ENCODE measurements at places on chromosomes 16 and 17. TPM values are rescaled to one million over a fixed set of nuclear protein-coding genes. Genes with fewer than 3 reads are reported as not detected.
A peak's percentile ranks its signal among the peaks of the same experiment; 100 is the strongest.

The PRAC1 gene
- total RNA-seq, result not detected

The PARD6A gene
- 4.3 TPM for total RNA-seq

The KRTAP2-1 gene
- not detected for total RNA-seq

The USH1G gene
- 0.04 TPM for total RNA-seq

The PRSS22 gene
- total RNA-seq, result 0.24 TPM

The EVPLL gene
- total RNA-seq, result 0.07 TPM

The KRT17 gene
- 0.52 TPM for total RNA-seq

GRCh38 chr16:57887711-57888110, 83.2 kb downstream of the CNGB1 start:
- no peaks in the 10 kb centered on the region for H3K36me3 ChIP-seq
- peaks cover 73% of the 10 kb centered on the region for H3K4me1 ChIP-seq
- H3K27me3 ChIP-seq, result peaks cover 2% of the 10 kb centered on the region
- H3K4me3 ChIP-seq, result no peak overlapping the region
- no peak for DNase-seq
- H3K27ac ChIP-seq, result no peak overlapping the region

GRCh38 chr16:65313936-65314626, 192.2 kb upstream of the CDH11 start:
- H3K4me3 ChIP-seq, result no peak overlapping the region
- DNase-seq, result no peak
- H3K27ac ChIP-seq, result no peak overlapping the region
- no peaks in the 10 kb centered on the region for H3K36me3 ChIP-seq
- no peaks in the 10 kb centered on the region for H3K4me1 ChIP-seq

DNA sequence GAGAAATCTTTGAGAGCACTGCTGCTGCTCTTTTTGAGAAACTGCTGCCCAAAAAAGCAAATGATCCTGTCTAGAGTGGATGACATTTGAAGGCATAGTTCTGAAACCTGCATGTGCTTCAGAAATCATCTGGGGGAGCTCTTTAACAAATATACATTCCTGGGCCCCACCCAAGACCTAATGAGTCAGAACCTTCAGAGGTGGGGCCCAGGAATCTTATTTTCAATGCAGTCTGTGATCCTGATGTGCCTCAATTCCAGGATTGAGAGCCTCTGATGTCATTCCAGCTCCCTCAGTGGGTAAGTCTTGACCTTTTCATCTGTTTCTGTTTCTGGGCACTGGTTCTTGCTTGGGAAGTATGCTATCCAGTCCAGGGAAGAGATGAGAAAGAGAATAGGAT, 42.3 kb downstream of the HNF1B start:
- DNase-seq, result no peak
- peaks cover 53% of the 10 kb centered on the region for H3K4me1 ChIP-seq
- no peaks in the 10 kb centered on the region for H3K27me3 ChIP-seq
- no peak overlapping the region for H3K27ac ChIP-seq

DNA sequence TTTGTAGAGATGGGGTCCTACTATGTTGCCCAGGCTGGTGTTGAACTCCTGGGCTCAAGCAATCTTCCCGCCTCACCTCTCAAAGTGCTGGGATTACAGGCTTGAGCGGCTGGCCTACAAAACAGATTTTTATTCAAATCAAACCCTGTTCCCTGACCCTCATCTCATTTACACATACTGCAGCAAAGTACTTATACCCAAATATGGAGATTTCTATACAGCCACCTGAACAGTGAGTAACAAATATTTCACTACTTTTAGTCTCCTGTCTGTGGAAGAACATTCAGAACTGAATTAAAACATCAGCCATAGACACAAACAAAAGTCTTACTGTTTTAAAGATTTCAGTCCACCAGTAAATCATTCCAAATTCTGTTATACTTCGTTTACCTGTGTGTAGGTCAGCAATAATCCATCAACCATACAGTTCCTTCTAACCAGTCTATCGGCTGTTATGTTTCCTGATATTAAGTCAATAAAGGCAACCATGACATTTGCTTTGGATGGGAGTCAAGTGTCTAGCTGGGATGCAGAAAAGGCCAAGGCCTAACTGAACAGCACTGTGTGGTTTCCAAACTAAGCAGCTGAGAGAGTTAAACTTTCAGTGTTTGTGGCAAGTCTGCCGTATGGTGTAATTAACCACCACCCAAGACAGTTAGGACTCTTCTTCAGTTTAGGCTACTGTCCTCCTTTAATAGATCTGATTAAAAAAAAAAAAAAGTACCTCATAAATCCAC, 22.3 kb downstream of the ERN1 start:
- peaks cover 52% of the 10 kb centered on the region for H3K4me1 ChIP-seq
- H3K36me3 ChIP-seq, result peaks cover 2% of the 10 kb centered on the region
- H3K4me3 ChIP-seq, result no peak overlapping the region
- no peak overlapping the region for H3K27ac ChIP-seq
- DNase-seq, result peak; percentile 35

DNA sequence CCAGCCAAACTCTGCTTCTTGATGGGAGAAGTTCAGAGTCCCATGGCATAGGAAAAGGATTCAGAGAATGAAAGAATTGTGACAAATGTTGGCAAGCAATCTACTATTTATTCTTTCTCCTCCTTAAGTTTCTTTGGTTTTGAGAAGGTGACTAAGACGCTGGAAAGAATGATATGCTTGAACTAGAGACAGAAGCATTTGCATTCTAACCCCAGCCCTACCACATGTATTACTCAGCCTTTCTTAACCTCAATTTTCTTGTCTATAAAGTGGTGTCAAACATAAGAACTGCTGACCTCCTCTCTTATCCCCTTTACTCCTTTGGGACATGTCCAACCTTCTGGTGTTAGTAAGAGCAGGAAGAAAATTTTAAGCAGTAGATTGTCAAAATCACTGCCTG, 124.7 kb downstream of the HS3ST2 start:
- H3K27ac ChIP-seq, result no peak overlapping the region
- H3K4me3 ChIP-seq, result no peak overlapping the region
- no peaks in the 10 kb centered on the region for H3K4me1 ChIP-seq
- no peaks in the 10 kb centered on the region for H3K36me3 ChIP-seq
- no peak for DNase-seq
- no peaks in the 10 kb centered on the region for H3K27me3 ChIP-seq

- no peaks in the 10 kb centered on the region for H3K27me3 ChIP-seq
Measured at GRCh38 chr16:61797296-61797795, 238.9 kb downstream of the CDH8 start.

- H3K27me3 ChIP-seq, result peaks cover 4% of the 10 kb centered on the region
- H3K27ac ChIP-seq, result no peak overlapping the region
- peaks cover 54% of the 10 kb centered on the region for H3K4me1 ChIP-seq
Measured at GRCh38 chr17:37770631-37771518, 26.0 kb upstream of the HNF1B start.

DNA sequence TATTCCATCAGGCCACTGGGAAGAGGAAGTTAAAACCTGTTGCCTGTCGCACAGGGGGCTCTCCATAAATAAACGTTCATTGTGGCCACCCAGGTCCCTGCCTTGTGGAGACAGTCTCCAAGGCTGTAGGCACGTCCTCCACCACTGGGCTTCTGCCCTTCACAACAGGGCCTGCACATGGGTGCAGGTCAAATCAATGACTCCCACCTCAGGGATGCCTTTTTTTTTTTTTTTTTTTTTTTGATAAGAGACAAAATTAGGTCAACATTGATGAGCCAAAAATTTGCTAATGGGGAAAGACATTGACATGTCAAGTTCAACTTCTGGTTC, 12.6 kb upstream of the SLC12A3 start:
- H3K36me3 ChIP-seq, result no peaks in the 10 kb centered on the region
- no peak for DNase-seq
- peaks cover 81% of the 10 kb centered on the region for H3K4me1 ChIP-seq
- no peak overlapping the region for H3K4me3 ChIP-seq
- H3K27ac ChIP-seq, result no peak overlapping the region
- no peaks in the 10 kb centered on the region for H3K27me3 ChIP-seq

GRCh38 chr16:75197522-75198134, 9.3 kb downstream of the CTRB2 start:
- no peaks in the 10 kb centered on the region for H3K36me3 ChIP-seq
- peaks cover 25% of the 10 kb centered on the region for H3K4me1 ChIP-seq
- H3K27me3 ChIP-seq, result peaks cover 11% of the 10 kb centered on the region
- DNase-seq, result no peak
- no peak overlapping the region for H3K4me3 ChIP-seq
- no peak overlapping the region for H3K27ac ChIP-seq

- DNase-seq, result no peak
- peaks cover 25% of the 10 kb centered on the region for H3K27me3 ChIP-seq
- no peaks in the 10 kb centered on the region for H3K4me1 ChIP-seq
- no peak overlapping the region for H3K27ac ChIP-seq
- no peaks in the 10 kb centered on the region for H3K36me3 ChIP-seq
Measured at GRCh38 chr16:13829697-13830299, 90.2 kb upstream of the ERCC4 start.

- no peak overlapping the region for H3K27ac ChIP-seq
- H3K36me3 ChIP-seq, result no peaks in the 10 kb centered on the region
- H3K4me1 ChIP-seq, result peaks cover 82% of the 10 kb centered on the region
- no peaks in the 10 kb centered on the region for H3K27me3 ChIP-seq
Measured at GRCh38 chr17:50900383-50900892, 34.3 kb upstream of the TOB1 start.

GRCh38 chr16:69724414-69724873, 1.9 kb downstream of the NQO1 start:
- H3K27ac ChIP-seq, result peak overlapping the region; percentile 87
- H3K36me3 ChIP-seq, result peaks cover 9% of the 10 kb centered on the region
- H3K27me3 ChIP-seq, result no peaks in the 10 kb centered on the region

- H3K27ac ChIP-seq, result peak overlapping the region; percentile 49
- no peaks in the 10 kb centered on the region for H3K27me3 ChIP-seq
- no peaks in the 10 kb centered on the region for H3K36me3 ChIP-seq
- H3K4me1 ChIP-seq, result peaks cover 72% of the 10 kb centered on the region
- DNase-seq, result peak; percentile 27
Measured at GRCh38 chr17:6677158-6677831, 25.7 kb downstream of the C17orf100 start.

DNA sequence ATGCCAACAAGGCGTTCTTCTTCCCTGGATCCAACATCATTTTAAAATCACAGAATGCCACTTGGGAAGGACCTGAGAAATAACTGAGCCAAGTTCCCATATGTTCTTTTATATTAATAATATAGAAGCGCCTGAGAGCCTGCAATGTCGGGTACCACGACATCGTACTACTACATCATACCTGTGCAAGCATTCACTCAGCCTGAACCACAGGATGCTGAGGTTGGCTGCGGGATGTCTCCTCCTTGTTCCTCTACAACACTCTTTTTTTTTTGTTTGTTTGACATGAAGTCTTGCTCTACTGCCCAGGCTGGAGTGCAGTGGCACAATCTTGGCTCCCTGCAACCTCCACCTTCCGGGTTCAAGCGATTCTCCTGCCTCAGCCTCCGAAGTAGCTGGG, 2.1 kb upstream of the ATP2C2 start:
- no peak overlapping the region for H3K4me3 ChIP-seq
- no peaks in the 10 kb centered on the region for H3K36me3 ChIP-seq
- peaks cover 19% of the 10 kb centered on the region for H3K4me1 ChIP-seq
- DNase-seq, result no peak
- H3K27ac ChIP-seq, result no peak overlapping the region

- H3K36me3 ChIP-seq, result no peaks in the 10 kb centered on the region
- no peak for DNase-seq
- H3K4me3 ChIP-seq, result peak overlapping the region; percentile 2
- no peak overlapping the region for H3K27ac ChIP-seq
Measured at GRCh38 chr16:24853830-24854229, 8.1 kb downstream of the SLC5A11 start.

DNA sequence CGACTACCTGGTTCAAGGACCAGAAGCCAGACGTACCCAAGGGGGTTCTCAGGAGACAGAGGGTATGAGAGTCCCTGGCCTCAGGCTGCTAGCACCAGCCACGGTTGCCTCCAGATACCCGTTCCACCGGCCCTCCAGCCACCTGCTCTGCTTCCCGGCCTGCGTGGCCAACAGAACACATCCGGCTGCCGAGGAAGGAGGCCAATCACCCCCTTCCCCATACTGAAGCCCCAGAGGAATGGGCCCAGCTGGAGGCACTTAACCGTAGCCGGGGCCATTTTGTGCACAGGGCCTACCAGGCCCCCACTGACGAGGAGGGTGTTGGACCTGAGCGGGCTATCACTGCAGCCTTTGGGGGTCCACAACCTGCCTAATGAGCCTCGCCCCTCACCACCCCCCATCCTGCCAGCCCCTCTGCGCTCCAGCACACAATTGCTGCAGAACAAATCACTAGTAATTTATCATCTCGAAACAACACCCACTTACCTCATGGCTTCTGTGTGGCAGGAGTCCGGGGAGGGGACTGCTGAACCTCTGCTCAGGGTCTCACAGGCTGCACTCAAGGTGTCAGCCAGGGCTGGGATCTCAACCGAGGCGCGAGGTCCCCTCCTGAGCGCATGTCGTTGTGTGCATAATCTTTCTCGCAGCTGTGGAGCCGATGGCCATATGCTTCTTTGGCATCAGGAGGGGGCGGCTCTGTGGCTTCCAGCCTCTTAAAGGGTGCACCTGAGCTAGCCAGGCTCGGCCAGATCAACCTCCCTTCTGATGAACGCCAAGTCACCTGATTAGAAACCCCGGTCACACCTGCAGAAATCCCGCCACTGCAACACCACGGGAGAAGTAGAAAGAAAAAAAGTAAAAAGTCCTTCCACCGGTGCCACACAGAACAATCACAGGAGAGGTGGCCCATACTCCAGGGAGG, 10.1 kb upstream of the KREMEN2 start:
- H3K4me1 ChIP-seq, result peaks cover 8% of the 10 kb centered on the region
- no peak overlapping the region for H3K27ac ChIP-seq
- H3K36me3 ChIP-seq, result no peaks in the 10 kb centered on the region
- no peak for DNase-seq
- no peak overlapping the region for H3K4me3 ChIP-seq

- H3K27me3 ChIP-seq, result no peaks in the 10 kb centered on the region
- H3K27ac ChIP-seq, result no peak overlapping the region
- H3K36me3 ChIP-seq, result peaks cover 5% of the 10 kb centered on the region
- H3K4me3 ChIP-seq, result no peak overlapping the region
- H3K4me1 ChIP-seq, result peaks cover 52% of the 10 kb centered on the region
Measured at GRCh38 chr17:57357830-57358430, 101.6 kb downstream of the MSI2 start.

- no peaks in the 10 kb centered on the region for H3K27me3 ChIP-seq
- no peaks in the 10 kb centered on the region for H3K4me1 ChIP-seq
- no peak overlapping the region for H3K4me3 ChIP-seq
- H3K36me3 ChIP-seq, result no peaks in the 10 kb centered on the region
- DNase-seq, result no peak
Measured at GRCh38 chr17:13753154-13753553, 151.4 kb upstream of the HS3ST3A1 start.

GRCh38 chr16:84115919-84116719, 623 bp downstream of the MBTPS1 start:
- H3K27ac ChIP-seq, result peak overlapping the region; percentile 85
- peak; percentile 54 for DNase-seq
- no peaks in the 10 kb centered on the region for H3K36me3 ChIP-seq
- H3K27me3 ChIP-seq, result no peaks in the 10 kb centered on the region
- peaks cover 30% of the 10 kb centered on the region for H3K4me1 ChIP-seq

- H3K27ac ChIP-seq, result no peak overlapping the region
- no peak overlapping the region for H3K4me3 ChIP-seq
- no peaks in the 10 kb centered on the region for H3K4me1 ChIP-seq
- H3K36me3 ChIP-seq, result peaks cover 37% of the 10 kb centered on the region
- no peaks in the 10 kb centered on the region for H3K27me3 ChIP-seq
- DNase-seq, result no peak
Measured at GRCh38 chr16:2091547-2092255, 43.9 kb downstream of the TSC2 start.

- no peak for DNase-seq
- H3K4me3 ChIP-seq, result no peak overlapping the region
- H3K4me1 ChIP-seq, result peaks cover 40% of the 10 kb centered on the region
- H3K27ac ChIP-seq, result no peak overlapping the region
Measured at GRCh38 chr16:84673203-84673535, 24.9 kb downstream of the KLHL36 start.
